ENCODE measurements at places on chromosomes 16 and 17.

DNA sequence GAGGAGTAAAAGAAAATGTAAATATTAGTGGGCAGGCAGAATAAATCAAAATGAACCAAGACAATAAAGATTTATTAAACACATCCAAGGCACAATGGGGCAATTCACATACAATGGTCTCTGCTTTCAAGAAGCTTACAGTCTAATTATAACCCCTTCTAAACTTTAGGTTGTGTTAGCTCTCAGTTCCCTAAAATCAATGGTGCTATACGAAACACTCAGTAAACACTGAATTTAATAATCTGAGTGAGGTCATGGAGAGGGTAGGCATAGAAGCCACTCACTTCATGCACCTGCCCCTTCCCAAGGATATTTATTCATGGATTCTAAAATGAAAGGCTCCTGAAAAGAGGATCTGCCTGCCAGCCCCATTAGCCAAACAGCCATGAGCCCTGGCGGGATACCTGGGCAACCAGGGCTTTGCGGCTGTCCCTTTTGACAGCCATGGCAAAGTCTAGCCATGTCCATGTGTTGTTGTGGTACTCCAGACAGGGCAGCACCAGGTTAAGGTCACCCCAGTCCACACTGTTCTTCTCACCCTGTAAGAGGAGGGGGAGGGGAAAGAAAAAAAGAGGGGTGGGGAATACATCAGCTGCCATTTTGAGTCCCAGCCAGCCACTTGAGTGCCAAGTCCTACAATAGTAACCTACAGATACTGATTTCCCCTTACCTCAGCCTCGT lies 1.4 kb upstream of the RSKR start:
- DNase-seq: no peak

- DNase-seq: no peak
Measured at GRCh38 chr17:77379832-77380231, 239.1 kb downstream of the SEC14L1 start.

DNA sequence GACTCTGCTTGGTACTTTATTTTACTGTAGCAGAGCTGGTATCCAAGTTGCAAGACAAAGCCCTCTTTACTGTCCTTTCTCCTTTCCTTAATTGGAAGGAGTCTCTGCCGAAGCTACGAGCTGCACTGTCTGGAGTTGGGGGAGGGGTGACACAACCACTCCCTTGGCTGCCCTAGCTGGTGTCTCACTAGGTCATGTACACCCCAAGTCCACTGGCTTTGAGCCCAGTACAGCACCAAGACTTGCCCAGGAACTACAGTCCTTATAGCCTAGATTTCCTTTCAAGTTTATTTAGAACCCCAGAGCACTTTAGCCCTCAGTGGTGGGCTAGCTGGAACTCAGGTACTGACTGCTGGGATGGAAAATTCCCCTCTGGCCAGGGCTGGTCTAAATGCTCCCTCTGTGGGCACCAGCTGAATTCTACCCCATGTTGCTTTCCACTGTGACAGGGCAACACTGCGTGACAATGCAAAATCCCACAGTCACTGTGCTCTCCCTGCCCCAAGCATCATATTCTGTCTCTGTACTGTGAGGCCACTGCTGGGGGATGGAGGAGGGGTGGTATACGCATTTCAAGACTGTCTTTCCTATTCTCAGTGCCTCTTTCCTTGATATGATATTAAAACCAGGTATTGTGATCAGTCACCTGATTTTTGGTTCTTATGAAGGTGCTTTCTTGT lies 18.4 kb downstream of the EFCAB5 start:
- DNase-seq: no peak

DNA sequence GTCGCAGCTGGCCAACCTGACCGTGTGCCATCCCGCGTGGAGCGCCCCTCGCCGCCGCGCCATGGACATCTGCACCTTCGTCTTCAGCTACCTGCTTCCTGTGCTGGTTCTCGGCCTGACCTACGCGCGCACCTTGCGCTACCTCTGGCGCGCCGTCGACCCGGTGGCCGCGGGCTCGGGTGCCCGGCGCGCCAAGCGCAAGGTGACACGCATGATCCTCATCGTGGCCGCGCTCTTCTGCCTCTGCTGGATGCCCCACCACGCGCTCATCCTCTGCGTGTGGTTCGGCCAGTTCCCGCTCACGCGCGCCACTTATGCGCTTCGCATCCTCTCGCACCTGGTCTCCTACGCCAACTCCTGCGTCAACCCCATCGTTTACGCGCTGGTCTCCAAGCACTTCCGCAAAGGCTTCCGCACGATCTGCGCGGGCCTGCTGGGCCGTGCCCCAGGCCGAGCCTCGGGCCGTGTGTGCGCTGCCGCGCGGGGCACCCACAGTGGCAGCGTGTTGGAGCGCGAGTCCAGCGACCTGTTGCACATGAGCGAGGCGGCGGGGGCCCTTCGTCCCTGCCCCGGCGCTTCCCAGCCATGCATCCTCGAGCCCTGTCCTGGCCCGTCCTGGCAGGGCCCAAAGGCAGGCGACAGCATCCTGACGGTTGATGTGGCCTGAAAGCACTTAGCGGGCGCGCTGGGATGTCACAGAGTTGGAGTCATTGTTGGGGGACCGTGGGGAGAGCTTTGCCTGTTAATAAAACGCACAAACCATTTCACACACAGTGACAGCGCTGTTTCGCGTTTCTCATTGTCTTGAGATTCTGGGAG lies 2.0 kb upstream of the ZACN start:
- no peak for DNase-seq

GRCh38 chr17:67707442-67707841 lies 10.3 kb upstream of the NOL11 start:
- no peak for DNase-seq

DNA sequence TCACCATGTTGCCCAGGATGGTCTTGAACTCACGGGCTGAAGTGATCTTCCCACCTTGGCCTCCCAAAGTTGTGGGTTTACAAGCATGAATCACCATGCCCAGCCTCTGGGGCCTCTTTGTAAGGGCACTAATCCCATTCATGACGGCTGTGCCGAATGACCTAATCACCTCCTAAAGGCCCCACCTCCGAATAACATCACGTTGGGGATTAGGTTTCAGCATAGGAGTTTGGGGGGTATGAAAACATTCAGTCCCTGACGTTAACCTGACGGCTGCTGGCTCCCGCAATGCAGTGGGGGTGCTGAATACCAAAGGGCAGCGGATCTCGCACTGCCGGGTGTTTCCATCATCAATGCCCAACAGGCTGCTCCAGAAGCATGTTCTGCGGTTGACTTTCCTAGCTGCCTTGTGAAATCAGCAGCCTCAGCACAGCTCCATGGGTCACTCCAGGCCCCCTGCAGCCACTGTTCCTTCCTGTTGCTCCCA lies 120.8 kb upstream of the SEC14L1 start:
- DNase-seq: no peak
